Stimulated activated CD4-positive, alpha-beta T cell treated with anti-CD3 and anti-CD28 coated beads, Interleukin-1b, Interleukin-23, amount 100 ng/mL, for 1 hour (primary cell): ENCODE measurements at places on chromosomes 6 and 20.

GRCh38 chr6:114362957-114363356 lies 20.1 kb upstream of the HS3ST5 start:
- DNase-seq = no peak

GRCh38 chr6:161220346-161220745 lies 53.5 kb downstream of the AGPAT4 start:
- no peak for DNase-seq

DNA sequence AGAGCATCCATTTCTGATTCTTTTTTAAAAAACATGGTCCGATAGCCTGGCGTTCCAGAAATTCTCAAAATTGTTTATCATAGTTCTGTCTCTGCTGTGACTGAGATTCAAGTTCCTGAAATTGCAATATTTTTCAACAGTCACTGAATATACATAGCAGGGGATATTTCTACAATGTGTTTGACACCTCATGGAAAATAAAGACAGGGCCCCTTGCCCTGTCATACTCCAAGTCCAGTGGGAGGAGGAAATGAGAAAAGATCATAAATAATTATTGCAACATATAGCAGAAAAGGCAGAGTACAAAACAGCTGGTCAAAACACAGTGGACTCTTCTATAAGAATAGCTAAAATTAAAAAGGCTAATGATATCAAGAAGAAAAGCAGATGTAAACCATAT lies 234.8 kb upstream of the SPTLC3 start:
- no peak for DNase-seq

DNA sequence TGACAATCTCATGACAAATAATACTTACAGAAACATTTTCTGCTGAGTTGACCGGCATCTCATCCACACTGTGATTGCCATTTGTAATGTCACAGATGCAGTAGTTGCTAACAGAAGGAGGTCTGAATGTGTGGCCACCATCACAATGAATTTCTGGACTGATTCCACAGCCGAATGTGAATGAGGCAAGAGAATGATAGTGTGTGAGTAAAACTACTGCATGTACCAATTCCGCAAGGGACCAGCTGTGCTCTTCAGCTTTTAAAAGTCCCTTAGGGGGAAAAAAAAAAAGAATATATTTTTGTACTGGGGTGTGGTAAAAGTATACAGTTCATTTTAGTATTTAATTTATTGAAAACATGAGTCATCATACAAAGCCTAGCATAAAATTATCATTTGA lies 96.2 kb downstream of the SESN1 start:
- DNase-seq = no peak

GRCh38 chr6:18242062-18242851 lies 22.1 kb downstream of the DEK start:
- DNase-seq = no peak

- DNase-seq = no peak
These were observed 45.5 kb upstream of the NXT1 start for GRCh38 chr20:23305098-23305497.

DNA sequence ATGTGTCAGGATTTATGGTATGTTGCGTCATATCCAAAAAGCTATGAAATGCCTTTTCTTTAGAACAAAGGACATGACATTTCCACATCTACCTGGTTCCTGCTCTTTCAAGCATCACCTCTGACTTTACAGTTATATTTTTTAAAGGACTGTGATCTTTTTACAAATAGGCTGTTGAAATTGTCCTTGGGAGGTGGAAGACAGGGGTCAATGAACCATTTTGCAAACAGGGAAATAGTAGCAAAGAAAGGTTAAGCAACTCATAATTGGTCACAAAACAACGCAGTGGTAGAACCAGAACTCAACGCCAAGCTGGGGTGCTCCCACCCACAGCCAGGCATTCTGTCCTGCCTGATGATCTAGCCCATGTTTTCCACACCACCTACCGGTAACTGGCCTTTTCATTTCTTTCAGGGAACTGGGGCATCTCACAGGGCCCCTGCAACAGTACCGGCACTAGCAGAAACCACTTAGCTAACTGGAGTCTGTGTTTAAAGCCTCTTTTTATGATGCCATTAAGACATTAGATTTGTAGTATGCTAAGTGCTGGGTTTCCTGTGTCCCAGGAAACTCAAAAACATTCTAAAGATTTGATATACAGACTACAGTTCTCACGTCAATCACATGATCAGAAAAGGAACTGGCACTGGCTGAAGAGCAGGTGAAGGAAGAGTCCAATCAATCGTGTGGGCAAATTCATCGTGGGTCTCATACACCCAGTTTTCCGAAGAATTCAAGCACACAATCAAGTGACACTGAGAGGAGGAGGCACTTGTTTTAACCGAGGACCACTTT lies 13.9 kb downstream of the ZNF217 start:
- DNase-seq = no peak

DNA sequence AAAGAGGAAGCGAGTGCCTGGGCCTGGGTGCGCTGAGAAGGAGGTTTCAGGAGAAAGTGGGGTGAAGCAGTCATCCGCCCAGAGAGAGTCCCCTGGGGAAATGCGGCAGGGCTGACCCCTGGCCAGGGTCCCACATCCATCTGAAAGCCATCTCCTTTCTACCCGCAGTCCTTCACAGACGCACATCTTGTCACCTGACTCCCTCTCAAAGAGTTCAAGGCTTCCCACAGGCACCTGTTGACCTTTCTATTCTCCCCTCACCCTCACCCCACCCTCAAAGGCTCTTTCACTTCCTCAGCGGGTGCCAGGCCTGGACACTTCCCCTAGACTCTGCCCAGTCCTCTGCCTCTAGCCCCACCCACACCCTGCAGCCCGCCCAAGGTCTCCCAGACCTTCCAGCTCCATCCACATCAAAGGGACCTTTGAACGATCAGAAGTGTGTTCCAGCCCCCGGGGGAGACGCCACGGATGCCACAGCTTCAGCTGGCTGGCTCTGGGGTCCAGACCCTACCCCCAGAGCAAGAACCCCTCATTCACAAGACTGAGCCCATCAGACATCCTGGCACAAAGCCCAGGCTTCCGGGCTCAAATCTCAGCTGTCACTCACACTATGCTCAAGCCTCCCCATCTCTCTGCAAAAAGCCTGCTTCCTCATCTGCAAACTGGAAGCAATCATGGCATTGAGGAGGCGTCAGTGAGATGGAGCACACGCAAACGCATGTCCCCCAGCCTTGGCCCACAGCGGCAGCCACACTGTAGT lies 2.1 kb downstream of the CTSZ start:
- peak; percentile 7 for DNase-seq

- no peak for DNase-seq
These were observed 55.7 kb downstream of the AFG1L start for GRCh38 chr6:108350528-108350927.
